Nephron progenitor cell (in vitro differentiated cells): ENCODE measurements at places on chromosomes 6 and 20.
A peak's percentile ranks its signal among the peaks of the same experiment; 100 is the strongest.

DNA sequence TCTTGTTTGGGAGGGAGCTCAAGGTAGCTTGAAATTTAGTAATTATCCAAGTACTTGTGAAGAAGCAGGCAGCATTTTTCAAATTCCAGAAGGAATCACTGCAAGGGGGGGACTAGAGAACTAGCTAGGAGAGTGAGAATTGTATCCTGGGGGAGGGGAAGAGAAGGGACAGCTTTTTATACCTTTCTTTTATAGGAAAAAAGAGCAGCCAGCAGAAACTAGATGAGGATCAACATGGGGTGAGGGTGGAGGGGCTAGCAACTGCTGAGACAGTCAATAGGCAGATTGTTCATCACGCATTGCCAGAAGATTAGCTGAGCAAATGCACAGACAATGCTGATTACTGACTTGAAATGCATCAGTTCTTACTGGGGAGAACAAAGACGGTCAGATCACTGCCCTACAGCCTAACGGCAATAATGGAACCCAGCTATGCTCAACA is 514.3 kb upstream of the CITED2 start:
- H3K27me3 ChIP-seq = no peaks in the 10 kb centered on the region
- peak overlapping the region; percentile 4 for H3K4me3 ChIP-seq
- H3K27ac ChIP-seq = peak overlapping the region; percentile 81
- H3K36me3 ChIP-seq = no peaks in the 10 kb centered on the region

GRCh38 chr20:38286586-38287531 is 17.1 kb upstream of the BPI start:
- H3K36me3 ChIP-seq = peaks cover 1% of the 10 kb centered on the region
- DNase-seq = no peak
- peaks cover 42% of the 10 kb centered on the region for H3K4me1 ChIP-seq
- peak overlapping the region; percentile 33 for H3K27ac ChIP-seq
- no peak overlapping the region for H3K4me3 ChIP-seq

- peaks cover 17% of the 10 kb centered on the region for H3K4me1 ChIP-seq
- no peak overlapping the region for H3K4me3 ChIP-seq
Observed at GRCh38 chr6:118588626-118589025, 40.5 kb downstream of the PLN start.

- no peak for DNase-seq
- H3K27me3 ChIP-seq = peaks cover 4% of the 10 kb centered on the region
- no peak overlapping the region for H3K4me3 ChIP-seq
Observed at GRCh38 chr6:139091826-139092225, 43.1 kb upstream of the HECA start.

- H3K27ac ChIP-seq = no peak overlapping the region
- peaks cover 29% of the 10 kb centered on the region for H3K4me1 ChIP-seq
- no peaks in the 10 kb centered on the region for H3K36me3 ChIP-seq
- peaks cover 4% of the 10 kb centered on the region for H3K27me3 ChIP-seq
- DNase-seq = no peak
Observed at GRCh38 chr6:87925373-87926060, 122.1 kb upstream of the SPACA1 start.

- H3K27ac ChIP-seq = no peak overlapping the region
- DNase-seq = no peak
- no peak overlapping the region for H3K4me3 ChIP-seq
Observed at GRCh38 chr6:162625846-162626540, 101.6 kb downstream of the PRKN start.

- H3K27me3 ChIP-seq = no peaks in the 10 kb centered on the region
- H3K36me3 ChIP-seq = no peaks in the 10 kb centered on the region
- DNase-seq = no peak
- no peak overlapping the region for H3K27ac ChIP-seq
Observed at GRCh38 chr6:38824243-38824894, 109.3 kb downstream of the DNAH8 start.

DNA sequence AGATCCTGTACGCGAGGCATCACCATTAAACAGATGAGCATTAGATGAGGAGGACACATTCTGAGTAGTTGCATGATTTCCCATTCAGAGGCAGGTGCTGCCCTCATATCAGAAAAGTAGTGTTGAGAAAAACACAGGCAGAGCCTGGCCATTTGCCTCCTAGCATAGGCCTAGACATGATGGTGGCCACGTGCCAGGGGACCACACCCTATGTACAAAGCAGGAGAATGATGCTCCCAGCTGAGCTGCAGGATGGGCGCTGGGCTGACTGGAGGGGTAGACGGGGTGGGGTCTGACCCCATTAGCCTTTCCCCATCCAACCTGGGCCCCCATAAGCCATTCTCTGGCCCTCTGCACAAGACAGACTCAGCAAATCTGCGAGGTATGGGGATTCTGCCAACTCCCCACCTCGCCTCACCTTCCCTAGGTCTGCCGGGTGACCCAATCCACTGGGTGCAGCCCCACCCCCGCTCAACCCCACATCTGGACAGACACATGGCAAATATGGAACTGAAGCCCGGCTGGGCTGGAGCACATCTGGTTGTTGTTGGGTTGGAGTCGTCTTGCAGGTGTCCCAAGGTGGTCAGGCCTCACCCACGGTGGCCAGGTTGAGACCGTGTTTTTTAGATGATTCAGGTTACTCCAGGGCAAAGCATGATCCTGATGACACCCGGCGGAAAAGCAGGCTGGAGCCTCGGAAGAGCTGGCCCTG is 13.9 kb downstream of the PI16 start:
- peaks cover 3% of the 10 kb centered on the region for H3K27me3 ChIP-seq
- peaks cover 33% of the 10 kb centered on the region for H3K4me1 ChIP-seq
- DNase-seq = no peak

DNA sequence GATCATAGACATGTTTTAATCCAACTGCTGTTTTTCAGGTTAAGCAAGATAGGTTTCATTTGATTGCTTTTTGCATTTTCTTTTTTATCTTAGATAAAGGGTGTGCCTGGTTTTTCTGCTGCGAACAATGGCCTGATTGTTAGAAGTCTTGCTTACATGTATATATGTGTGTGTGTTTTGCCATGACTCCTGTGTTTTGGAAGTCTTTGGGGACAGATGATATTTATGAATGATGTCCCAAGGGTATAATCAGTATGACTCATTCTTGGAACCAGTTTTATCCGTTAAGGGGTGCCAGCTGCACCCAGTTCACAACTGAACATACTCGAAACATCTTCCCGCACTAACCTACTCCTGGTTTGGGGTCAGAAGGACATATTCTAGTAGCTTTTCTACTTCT is 230.1 kb upstream of the SUPT3H start:
- H3K27me3 ChIP-seq = no peaks in the 10 kb centered on the region
- H3K27ac ChIP-seq = no peak overlapping the region
- H3K4me1 ChIP-seq = peaks cover 45% of the 10 kb centered on the region
- peaks cover 2% of the 10 kb centered on the region for H3K36me3 ChIP-seq
- no peak overlapping the region for H3K4me3 ChIP-seq

DNA sequence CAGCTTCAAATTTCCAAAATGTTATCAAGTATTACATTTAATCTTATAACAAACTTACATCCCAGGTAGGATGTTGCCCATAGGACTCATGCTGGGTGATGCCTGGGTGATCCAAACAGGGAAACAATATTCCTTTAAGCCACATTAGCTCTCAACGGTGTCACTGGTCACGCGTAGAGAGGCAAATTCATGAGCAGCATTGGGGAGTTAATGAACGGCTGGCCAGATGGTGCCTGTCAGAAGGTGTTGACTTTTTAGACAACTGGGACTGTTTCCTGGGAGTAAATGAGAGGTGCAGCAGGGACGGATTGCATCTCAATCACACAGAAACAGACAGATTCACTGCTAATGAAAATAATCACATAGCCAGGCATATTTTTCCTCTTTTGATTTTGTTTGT is 83.3 kb upstream of the ID4 start:
- peak; percentile 6 for DNase-seq
- H3K27me3 ChIP-seq = peaks cover 3% of the 10 kb centered on the region
- H3K27ac ChIP-seq = peak overlapping the region; percentile 55
- H3K4me3 ChIP-seq = peak overlapping the region; percentile 33
- no peaks in the 10 kb centered on the region for H3K36me3 ChIP-seq
- peaks cover 58% of the 10 kb centered on the region for H3K4me1 ChIP-seq

DNA sequence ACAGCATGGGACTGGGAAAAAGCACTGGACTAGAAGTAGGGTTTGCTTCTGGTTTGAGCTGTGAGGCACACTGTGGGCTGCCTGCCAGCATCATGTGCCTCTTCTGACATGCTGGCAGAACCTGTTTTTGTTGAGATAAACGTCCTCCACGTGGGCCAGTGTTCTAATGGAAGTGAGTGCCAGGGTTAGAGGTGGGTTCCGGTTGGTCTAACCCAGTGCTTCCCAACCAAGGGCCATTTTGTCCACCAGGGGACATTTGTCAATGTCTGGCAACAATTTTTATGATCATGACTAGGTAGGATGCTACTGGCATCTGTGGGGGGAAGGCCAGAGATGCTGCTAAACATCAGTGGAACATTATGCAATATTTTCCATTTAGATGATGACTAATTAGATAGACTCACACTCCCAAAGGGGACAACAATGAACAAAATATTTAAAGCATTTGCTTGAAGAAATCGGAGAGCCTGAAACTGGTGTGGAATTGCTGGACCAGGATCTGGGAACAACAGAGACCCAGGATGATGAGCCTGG is 7.8 kb upstream of the APMAP start:
- DNase-seq = no peak
- no peaks in the 10 kb centered on the region for H3K36me3 ChIP-seq
- H3K4me1 ChIP-seq = peaks cover under 1% of the 10 kb centered on the region
- no peak overlapping the region for H3K27ac ChIP-seq
- H3K4me3 ChIP-seq = no peak overlapping the region

DNA sequence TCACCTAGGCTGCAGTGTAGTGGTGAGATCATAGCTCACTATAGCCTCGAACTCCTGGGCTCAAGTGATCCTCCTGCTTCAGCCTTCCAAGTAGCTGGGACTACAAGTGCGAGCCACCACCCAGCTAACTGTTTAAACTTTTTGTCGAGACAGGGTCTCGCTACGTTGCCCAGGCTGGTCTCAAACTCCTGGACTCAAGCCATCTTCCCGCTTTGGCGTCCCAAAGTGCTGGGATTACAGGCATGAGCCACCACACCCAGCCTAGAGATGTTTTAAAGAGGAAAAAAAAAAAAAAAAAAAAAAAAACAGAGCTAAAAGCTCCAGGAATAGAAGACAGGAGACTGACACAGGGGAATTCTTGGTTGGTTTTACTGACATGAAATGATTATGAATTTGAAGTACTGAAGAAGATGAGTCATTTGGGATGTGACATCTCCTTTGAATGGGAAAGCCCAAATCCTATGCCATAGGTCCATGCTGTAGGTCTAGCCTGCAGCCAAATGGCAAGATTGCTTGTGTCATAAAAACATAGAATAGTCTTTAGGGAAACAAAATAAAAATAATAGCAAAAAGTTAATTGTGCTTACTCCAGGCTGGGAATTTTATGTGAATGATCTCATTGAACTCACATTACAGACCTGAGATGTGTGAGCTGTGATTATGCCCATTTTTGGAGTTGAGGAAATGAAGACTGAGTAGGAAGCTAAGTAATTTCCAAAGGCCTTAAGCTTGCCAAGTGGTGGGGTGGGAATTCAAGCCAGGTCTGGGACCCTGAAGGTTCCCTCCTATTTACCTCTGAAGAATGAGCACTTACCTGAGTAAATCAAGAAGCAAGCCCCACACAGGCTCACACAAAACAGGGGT is 24.3 kb upstream of the NHSL1 start:
- H3K36me3 ChIP-seq = peaks cover 24% of the 10 kb centered on the region
- DNase-seq = no peak
- H3K27ac ChIP-seq = no peak overlapping the region
- H3K4me3 ChIP-seq = no peak overlapping the region

DNA sequence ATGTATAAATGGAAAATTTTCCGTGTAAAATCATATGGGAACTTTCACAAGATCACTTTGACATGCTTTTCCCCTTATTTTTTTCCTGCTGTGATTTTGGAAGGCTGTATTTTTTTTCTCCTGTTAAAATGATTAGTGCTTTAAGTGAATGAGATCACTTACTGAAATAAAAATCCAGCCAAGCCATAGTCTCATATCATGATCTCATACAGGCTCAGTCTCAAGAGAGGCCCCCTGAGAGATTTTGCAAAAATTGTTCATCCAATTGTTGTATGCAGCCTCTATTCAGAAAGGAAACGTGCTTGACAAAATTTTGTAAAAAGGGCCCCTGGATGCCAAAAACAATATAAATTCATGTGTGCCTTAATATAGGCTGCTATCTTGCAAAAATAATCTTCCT is 528.2 kb downstream of the HDGFL1 start:
- H3K36me3 ChIP-seq = no peaks in the 10 kb centered on the region
- peaks cover 3% of the 10 kb centered on the region for H3K27me3 ChIP-seq
- no peaks in the 10 kb centered on the region for H3K4me1 ChIP-seq
- no peak overlapping the region for H3K4me3 ChIP-seq

- no peak overlapping the region for H3K4me3 ChIP-seq
- no peak for DNase-seq
- no peaks in the 10 kb centered on the region for H3K27me3 ChIP-seq
- H3K36me3 ChIP-seq = peaks cover 49% of the 10 kb centered on the region
- peak overlapping the region; percentile 97 for H3K27ac ChIP-seq
Observed at GRCh38 chr20:19786311-19786710, 28.3 kb downstream of the RIN2 start.

- H3K27ac ChIP-seq = no peak overlapping the region
- no peak overlapping the region for H3K4me3 ChIP-seq
- peaks cover 36% of the 10 kb centered on the region for H3K27me3 ChIP-seq
- H3K4me1 ChIP-seq = peaks cover 14% of the 10 kb centered on the region
- DNase-seq = peak; percentile 90
- no peaks in the 10 kb centered on the region for H3K36me3 ChIP-seq
Observed at GRCh38 chr20:19205981-19206396, 6.5 kb upstream of the SLC24A3 start.

DNA sequence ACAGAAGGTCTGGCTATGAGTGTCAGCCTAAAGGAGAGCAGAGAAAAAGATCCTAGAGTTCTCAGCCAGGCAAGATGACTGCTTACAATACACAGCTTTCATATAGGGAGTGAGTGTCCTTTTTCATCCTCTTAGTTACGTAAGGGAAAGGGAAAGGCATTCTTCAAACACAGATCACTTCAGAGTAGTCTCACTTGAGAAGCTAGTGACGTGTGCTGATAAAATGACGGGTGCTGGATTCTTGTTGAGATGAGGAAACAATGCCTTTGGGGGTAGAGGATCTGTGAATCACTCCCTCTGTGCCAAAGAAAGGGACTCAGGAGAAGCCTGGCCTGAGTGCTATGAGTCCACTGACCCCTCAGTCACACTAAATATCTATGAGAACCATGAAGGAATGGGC is 117.3 kb downstream of the QRSL1 start:
- peaks cover 4% of the 10 kb centered on the region for H3K36me3 ChIP-seq
- H3K27ac ChIP-seq = no peak overlapping the region
- peaks cover 26% of the 10 kb centered on the region for H3K4me1 ChIP-seq

- no peak overlapping the region for H3K27ac ChIP-seq
- DNase-seq = no peak
- no peaks in the 10 kb centered on the region for H3K36me3 ChIP-seq
- no peak overlapping the region for H3K4me3 ChIP-seq
Observed at GRCh38 chr6:128855581-128856085, 27.3 kb upstream of the LAMA2 start.
